ENCODE measurements at places on chromosomes 4 and X.

DNA sequence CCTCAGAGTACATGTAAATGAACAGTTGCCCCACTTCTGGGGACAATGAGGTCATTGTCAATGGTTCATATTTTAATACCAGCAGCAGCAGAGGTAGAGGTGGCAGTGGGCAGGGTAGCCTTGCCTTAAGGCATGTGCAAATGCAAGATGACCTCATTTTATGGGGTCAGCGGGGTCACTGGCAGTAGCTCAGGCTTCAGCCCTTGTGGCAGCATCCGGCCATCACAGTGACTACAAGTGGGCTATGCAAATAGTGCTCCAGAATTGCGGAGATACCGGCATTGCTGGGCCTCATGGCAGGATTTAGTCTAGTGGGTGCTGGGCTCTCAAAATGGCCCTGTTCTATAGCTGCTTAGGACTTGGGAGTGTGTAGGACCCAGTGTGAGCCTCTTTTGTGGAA, 144.7 kb downstream of the FAM47A start:
- no peak for DNase-seq

DNA sequence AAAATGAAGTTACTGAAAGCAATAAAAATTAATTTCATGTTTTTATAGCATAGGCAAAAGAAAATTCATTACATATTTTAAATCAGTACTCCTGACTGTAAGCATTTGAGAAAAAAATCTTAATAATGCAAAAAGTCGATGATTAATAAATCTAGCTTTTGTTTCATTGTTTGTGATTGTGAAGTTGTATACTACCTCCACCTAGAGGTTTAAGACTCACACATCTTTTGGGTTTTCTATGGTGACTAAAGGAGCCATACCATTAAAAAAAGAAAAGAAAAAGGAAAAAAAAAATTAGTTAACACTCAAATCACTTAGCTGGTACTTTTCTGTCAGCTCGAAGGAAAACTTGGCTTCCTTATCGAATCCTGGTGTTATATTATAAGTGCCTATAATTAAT, 2.0 kb downstream of the GABRA2 start:
- no peak for DNase-seq

GRCh38 chr4:7354927-7355326, 79.8 kb downstream of the PSAPL1 start:
- no peak for DNase-seq

DNA sequence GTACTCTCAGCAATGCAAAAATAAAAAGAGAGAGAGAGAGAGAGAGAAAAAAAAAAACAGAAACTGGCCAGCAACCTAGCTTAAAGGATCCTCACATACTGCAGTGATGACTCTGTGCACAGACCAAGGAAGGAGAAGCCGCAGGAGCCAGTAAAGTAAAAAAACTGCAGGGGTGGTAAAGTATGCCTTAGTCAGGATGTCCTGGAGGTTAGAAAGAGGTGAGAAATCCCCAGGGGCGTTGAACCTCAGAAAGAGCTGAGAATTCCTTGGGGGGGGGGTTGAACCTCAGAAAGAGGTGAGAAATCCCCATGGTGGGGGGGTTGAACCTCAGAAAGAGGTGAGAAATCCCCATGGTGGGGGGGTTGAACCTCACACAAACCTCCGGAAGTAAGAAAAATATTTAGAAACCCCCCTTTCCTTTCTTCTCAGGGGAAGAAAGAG, 48.0 kb downstream of the MAGEA9 start:
- peak; percentile 4 for DNase-seq

GRCh38 chrX:129540722-129541184, 694 bp downstream of the OCRL start:
- DNase-seq, result no peak

DNA sequence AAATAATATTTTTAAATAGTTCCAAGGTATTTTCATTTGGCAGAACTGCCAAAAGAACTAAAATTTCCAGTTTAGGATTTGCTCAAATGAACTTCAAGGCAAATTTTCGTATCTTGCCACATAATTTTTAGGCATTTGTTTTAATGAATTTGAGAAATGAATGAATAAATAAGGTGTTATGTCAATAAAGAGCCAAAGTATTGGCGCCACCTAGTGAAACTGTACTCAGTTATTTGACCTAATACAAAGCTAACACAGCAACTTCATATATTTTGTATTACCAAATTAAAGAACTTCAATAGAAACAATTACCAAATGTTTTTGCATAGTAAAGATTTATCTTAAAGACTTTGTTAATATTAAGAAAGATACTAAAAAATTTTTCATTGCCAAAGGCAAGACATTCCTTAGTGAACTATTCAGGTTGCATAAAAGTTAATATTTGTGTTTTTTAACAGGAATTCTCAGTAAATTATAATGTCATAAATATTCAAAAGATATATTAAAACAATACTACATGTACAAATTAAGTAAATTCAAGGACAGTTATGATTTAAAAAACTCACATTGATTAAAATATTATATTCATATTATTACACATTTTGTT, 50.3 kb downstream of the STPG2 start:
- no peak for DNase-seq

DNA sequence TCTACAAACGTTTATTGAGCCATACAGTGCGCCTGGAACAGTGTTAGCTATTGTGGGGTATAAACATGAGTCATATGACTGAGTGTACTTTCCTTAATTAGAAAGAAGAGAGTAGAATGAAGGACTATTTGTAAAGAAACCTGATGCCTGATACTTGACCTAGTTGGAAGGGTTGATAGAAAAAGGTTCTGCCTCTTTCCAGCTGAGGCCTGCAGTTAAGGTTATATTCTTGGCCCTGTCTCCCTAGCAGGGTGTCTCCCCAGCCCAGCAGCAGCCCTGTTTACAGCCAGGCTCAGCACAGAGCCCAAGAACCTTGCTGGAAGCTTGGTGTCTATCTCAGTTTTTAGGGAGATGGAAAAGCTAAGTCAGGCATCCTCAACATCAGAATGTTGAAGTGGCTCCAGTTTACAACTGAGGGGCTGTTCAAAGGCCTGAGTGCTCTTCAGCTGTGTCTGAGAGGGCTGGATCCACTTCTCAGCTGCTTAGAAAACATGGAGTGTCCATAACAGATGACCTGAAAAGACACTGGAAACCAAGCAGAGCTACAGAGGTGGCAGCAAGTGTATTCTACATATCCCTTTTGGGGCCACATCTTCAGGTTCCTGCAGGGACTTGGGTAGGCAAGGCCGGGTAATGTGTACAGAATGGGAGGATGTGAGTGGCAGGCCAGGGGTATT, 21.6 kb downstream of the NYX start:
- DNase-seq, result no peak

Data from neuronal stem cell (in vitro differentiated cells).